ENCODE measurements at places on chromosomes 7 and 10.

GRCh38 chr7:87359366-87359765 is 13.9 kb downstream of the CROT start:
- DNase-seq, result peak; percentile 55

DNA sequence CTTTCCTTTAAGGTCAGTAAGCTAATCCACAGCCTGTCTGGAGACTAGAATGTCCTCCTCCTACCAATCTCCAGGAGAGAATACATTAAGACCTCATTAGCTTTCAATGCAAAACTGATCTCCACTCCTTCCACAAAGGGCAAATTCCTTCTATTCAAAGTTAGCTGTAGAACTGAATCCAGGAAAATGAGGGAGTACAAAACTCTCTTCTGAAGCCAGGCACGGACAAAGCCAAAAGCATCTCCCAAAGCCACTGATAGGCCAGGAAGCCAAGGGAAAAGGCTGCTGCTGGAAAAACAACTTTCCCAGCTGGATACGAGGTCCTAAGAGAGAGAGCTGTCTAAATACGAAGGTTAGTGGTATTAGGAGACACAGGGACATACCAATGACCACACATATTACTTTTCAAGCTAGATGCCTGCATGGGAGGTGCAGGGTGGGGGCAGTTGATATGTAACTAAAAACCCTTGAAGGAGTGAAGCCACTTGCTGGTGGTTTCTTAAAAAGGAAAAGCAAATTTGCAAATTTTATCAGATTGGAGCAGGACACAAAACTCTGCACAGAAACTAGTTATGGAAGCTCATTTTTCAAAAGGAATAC is 43.6 kb downstream of the MKX start:
- no peak for DNase-seq

DNA sequence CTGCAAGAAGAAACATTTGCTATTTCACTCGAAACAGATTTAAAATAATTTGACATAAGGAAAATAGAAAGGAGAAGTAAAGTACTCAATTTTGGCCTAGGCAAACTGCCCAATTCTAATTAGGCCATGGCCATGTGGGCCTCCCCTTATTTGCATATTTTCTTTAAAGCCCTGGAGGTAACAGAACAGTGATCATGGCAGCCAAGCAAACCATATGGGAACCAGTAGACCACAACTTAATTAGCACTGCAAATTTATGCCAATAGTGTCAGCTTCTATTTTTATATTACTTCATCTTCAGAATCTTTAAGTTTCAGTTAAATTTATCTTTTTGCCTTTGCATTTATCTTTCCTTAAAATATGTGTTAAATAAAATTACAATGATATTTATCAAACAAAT is 63.3 kb upstream of the THSD7A start:
- no peak for DNase-seq

DNA sequence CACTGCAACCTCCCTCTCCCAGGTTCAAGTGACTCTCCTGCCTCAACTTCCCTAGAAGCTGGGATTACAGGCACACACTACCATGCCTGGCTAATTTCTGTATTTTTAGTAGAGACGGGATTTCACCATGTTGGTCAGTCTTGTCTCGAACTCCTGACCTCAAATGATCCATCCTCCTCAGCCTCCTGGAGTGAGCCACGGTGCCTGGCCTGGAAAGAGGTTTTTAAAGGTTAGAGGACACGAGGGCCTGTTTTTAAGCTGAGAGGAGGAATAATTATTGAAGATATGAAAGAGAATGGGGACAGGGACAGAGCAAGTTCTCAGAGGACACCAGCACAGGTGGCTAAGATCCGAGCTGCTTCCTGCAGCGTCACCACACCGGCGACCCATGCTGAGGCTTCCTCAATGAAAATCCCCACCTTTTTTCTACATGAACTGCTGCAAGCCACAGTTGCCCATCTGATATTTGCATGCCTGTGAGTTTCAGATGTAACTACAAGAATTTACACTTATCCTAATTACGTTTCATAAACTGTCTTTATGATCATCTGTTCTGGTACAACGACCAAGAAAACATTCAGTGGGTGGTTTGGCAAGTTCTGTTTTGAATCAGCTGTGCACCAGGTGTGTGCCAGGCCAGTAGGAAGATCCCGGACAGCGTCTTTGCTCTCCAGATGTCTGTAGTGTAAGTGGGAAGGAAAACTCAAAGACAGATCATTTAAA is 76.0 kb downstream of the HIP1 start:
- DNase-seq, result no peak

DNA sequence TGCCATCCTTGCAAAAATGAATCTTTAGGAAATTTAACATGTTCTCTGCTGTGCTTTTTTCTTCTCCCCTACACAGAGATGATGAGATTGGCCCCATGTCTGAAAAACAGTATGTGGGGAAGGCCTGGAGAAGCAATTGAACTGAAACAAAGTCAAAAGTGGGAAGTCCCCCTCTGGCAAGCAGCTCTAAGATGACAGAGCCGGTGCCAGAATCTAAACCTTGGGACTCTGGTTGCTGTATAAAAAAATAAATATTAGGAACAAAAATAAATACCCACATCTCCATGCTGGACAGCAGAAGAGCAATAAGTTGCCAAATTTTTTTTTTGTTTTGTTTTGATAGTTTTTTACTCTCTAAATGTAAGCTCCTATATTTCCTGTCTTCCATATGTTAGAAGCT is 51.8 kb upstream of the TRIL start:
- DNase-seq, result no peak

- no peak for DNase-seq
These were observed 58.1 kb upstream of the AQP1 start for GRCh38 chr7:30853576-30853975.

DNA sequence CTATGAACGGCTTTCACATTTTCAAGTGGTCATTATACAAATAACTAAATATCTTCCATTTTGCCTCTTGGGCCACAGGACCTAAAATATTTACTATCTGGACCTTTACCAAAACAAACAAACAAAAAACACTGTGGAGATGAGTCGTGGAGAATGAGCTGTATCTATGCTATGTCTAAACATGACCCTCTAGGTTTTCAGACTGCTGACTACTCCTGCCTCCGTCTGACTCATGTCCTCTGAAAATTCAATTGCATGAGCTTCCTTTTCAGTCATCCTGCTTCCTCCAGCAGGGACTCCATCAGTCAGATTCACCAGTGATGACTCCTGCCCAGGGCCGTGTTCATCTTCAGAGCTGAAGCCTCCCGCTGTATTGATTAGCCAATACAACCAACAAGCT is 96.8 kb downstream of the COL28A1 start:
- DNase-seq, result peak; percentile 99

DNA sequence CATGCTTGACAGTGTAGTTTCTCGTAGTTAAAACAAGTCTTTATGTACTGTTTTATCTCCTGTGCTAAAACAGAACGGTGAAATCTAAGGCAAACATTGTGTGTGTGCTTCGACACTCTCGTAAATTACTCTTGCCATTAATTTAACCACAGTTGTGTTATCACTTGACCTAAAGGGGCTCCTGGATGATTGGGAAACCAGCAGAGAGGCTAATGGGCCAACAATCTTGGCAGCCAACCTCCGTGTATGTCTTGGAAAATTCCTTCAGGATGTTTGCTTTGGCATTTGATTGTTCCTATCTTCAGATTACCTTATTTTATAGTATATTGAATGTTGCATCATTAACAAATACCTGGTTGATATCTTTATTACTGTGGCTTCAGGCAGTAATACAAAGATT is 409.5 kb downstream of the SDK1 start:
- DNase-seq, result no peak

DNA sequence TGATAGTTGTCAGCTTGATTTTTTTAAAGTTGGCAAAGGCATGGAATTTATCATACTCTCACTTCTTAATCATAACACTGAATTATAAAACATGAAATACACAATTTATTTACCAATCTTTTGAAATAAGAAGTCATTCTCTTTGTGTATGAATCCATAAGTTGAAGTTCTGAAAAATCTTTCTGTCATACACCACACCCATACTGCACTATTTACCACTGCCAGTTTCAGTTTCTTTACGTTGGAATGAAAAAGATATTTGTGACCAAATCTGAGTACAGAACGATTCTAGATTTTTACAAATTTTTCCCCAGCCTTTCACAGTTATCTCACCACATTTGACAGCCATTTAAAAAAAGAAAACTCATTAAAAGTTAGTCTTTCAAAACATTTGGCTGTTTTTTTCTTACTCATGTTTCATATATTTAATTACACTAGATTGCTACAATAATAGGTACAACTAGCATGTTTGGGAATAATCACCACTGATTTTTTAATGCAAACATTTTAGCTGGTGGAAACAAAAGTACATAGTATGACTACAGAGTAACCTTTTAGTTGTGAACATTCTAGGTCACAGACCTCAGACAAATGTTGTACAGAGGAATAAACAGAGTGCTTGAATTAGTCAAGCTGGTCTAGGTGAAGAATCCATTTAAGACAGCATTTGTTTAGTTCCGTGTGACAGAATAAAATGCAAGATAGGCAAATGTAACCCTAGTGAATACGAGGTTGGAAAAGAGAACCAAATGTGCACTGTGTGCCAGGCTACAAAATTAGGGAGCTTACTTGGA is 185.0 kb upstream of the LRRN3 start:
- no peak for DNase-seq

DNA sequence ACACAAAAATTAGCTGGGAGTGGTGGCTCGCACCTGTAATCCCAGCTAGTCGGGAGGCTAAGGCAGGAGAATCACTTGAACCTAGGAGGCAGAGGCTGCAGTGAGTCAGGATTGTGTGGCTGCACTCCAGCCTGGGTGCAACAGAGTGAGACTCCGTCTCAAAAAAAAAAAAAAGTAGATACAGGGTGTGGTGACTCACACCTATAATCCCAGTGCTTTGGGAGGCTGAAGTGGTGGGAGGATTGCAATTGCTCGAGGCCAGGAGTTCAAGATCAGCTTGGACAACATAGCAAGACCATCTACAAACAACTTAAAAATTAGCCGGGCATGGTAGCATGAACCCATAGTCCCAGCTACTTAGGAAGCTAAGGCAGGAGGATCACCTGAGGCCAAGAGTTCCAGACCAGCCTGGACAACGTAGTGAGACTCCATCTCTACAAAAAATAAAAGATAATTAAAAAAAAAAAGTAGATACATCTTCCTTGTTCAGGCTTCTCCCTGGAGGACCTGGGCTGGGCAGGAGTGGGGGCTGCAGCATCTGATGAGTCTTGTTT is 2.0 kb downstream of the MOSPD3 start:
- DNase-seq, result no peak

GRCh38 chr7:49583440-49583839 is 190.0 kb upstream of the VWC2 start:
- no peak for DNase-seq

GRCh38 chr10:96878057-96878456 is 46.0 kb downstream of the LCOR start:
- DNase-seq, result no peak

DNA sequence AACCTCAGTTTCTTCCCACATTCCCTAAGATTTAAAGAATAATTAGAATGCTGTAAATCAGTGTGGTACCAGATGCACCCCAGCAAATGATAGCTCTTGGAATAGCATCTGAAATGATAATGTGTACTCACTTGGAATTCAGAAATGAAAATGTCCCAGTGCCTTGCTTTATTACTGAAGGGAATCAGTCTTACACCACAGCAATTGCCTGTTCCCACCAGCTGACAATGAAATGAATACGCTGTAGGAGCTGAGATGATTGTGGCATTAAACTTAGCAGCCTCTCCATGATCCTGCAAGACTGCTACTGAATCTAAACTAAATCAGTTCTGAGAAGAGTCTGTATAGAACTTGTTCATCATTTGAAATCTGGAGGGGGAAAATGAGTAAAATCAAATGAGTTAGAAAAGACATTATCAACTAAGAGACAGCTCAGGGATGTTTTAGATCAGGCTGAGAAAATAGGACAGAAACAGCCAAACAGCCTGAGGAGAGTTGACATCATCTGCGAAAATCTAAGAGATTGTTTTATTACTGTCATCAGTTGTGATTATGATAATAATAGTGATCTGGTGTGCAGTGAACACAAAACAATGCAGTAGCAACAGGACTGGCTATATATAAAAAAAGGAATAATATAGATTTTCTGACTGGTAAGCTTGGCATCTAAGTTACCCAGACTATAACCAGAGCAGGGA is 108.6 kb upstream of the SLC13A1 start:
- DNase-seq, result no peak
